ENCODE measurements at places on chromosomes 4 and X. TPM values are rescaled to one million over a fixed set of nuclear protein-coding genes. Genes with fewer than 3 reads are reported as not detected.

Gene ANK2
- 1.3 TPM for total RNA-seq

Gene FRG2
- total RNA-seq = not detected

Gene GAGE12F
- total RNA-seq = not detected

Gene HTRA3
- 1.8 TPM for total RNA-seq

- DNase-seq = no peak
Measured at GRCh38 chr4:61648264-61648663, 448.1 kb downstream of the ADGRL3 start.

GRCh38 chr4:153242839-153243324, 38.6 kb downstream of the TRIM2 start:
- DNase-seq = no peak

DNA sequence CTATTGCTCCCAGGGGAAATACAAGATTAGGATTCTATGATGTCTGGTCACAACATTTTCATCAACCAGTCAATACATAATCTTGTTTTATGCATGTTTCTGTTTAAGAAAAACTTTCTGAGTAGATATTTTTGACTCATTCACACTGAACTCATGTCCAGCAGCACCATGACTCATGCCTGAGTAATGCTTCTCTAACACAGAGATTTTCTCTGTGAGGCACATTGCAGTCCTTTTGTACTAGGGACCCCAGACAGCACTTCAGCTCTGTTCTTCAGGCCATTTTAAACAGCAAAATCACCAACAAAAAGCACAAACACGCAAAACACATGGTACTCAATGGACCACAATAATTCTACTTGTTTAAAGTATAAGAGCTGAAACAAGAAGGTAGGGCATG, 83.6 kb downstream of the MXRA5 start:
- no peak for DNase-seq

DNA sequence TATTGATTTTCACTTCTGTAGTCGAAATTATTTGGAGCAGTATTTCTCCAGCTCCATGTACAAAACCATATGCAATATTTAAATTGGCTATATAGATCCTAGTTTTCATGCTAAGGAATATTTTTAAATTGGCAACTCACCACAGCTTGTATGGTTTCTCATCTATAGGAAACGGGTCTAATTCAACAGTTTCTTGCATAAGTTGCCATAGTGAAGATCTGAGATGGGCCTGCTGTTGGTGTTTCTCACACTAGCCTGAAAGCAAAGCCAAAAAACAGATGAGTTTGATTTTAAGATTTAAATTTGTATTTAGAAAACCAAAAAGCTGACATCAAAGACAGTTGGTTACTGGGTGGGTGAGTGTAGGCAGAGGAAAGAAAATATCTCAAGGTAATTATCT, 5.5 kb downstream of the MAPK10 start:
- DNase-seq = no peak

DNA sequence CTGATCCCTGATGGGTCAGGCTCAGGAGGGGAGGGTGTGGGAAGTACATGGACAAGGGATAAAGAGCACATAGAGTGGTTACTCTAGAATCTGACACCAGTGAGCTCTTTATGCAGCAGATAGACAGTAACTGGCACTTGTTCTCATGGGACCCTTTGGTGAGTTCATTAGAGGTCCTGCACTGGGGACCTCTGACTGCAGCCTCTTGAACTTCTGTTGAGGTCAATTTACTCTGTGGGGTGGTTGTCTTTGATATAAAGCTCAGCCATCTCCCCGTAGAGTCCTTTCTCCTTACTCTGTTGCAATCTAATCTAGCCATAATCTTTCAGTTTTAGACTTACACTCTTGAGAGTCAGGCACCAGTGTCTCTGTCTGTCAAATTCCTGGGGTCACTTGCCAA, 222.4 kb downstream of the GPAT3 start:
- no peak for DNase-seq

DNA sequence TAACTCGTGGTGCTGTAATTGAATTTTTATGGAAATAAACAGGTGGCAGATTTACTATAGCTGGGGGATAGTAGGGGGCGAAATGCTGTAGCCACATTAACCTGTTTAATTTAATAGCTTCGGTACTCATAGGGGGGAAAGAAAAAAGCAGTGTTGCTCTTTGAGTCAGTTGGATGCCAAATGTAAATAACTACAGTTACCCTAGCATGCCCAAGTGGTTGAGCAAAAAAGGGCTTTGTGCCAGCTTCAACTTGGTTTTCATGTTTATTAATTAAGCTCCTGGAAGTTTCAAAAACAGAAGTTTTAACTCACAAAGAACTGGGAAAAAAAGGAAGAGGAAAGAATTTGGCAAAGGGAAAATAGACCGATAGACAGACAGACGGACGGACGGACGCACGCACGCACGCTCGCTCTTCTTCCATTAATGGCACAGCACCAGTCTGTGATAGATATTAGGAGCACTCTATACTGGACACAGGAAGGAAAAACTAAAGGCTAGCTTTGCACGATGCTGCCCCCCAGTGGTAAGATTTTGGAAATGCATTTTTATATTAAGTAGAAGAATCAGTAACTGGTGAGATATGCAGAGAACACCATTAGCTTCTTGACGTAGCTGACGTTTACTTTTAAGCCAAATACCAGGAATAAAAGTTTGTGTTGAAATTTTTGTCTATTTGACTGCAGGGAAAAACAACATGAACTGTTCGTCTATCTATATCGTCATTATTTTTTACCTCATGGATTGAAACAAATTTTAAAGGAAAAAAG, 151.8 kb downstream of the SLC7A11 start:
- peak; percentile 32 for DNase-seq

DNA sequence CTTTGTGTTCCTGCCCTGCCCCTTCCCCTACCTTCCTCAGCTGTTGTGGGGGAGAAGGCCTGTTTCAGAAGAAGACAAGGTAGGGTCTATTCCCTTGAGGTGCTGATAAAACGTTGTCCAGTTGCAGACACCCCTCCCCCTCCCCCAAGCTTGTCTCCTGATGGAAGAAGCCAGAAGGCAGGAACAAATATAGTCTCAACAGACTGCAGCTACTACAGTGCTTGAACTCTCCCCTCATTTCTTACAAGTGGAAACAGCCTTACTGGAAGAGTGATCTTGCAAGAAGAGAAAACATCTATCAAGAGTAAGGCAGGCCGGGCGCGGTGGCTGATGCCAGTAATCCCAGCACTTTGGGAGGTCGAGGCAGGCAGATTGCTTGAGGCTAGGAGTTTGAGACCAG, 11.0 kb upstream of the MAP7D3 start:
- no peak for DNase-seq

GRCh38 chr4:79987401-79987800, 85.6 kb downstream of the ANTXR2 start:
- DNase-seq = no peak

GRCh38 chr4:48141048-48141447, 7.0 kb upstream of the TXK start:
- DNase-seq = no peak

DNA sequence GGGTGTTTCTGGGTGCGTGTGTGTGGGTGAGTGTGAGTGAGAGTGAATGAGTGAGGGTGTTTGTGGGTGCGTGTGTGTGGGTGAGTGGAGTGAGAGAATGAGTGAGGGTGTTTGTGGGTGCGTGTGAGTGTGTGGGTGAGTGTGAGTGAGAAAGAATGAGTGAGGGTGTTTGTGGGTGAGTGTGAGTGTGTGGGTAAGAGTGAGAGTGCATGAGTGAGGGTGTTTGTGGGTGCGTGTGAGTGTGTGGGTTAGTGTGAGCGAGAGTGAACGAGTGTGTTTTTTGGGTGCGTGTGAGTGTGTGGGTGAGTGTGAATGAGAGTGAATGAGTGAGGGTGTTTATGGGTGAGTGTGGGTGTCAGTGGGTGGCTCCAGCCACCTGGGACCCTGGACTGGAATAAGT, 1676.1 kb upstream of the TENM3 start:
- no peak for DNase-seq

GRCh38 chrX:142060191-142060590, 144.9 kb downstream of the MAGEC2 start:
- DNase-seq = no peak

DNA sequence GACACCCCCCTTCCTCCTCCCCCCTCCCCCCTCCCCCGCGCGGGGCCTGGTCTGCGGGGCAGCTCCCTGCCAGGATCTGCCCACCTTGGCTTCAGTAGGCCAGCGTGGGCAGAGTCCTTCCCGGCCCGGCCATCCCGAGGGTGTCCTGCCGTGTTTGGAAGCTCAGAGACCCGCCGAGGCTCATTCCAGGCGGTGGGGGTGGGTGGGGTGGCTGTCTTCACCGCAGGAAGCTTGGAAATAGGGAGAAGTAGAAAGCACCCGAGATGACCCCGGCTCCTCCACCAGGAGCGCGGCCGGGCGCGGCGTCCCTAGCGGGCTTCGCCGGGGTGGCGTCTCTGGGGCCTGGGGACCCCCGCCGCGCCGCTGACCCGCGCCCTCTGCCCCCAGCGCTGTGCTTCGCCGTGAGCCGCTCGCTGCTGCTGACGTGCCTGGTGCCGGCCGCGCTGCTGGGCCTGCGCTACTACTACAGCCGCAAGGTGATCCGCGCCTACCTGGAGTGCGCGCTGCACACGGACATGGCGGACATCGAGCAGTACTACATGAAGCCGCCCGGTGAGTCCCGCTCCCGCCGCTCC, 1.6 kb downstream of the NAT8L start:
- no peak for DNase-seq

GRCh38 chrX:149848855-149849254, 32.1 kb upstream of the MAGEA8 start:
- no peak for DNase-seq

DNA sequence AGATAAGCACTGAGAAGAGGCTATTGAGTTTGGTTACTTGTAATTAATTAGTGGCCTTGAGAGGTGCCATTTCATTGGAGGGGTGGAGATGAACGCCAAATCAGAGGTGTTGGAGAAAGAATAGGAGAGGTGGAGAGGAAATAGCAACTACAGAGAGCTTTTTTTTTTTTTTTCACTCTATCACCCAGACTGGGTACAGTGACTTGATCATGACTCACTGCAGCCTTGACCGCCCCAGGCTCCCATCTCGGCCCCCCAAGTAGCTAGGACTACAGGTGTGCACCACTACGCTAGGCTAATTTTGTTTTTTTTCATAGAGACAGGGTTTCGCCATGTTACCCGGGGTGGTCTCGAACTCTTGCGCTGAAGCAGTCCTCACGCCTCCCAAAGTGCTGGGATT, 5.2 kb downstream of the NHS start:
- no peak for DNase-seq

- DNase-seq = no peak
Measured at GRCh38 chr4:166282081-166282770, 409.2 kb downstream of the TLL1 start.

DNA sequence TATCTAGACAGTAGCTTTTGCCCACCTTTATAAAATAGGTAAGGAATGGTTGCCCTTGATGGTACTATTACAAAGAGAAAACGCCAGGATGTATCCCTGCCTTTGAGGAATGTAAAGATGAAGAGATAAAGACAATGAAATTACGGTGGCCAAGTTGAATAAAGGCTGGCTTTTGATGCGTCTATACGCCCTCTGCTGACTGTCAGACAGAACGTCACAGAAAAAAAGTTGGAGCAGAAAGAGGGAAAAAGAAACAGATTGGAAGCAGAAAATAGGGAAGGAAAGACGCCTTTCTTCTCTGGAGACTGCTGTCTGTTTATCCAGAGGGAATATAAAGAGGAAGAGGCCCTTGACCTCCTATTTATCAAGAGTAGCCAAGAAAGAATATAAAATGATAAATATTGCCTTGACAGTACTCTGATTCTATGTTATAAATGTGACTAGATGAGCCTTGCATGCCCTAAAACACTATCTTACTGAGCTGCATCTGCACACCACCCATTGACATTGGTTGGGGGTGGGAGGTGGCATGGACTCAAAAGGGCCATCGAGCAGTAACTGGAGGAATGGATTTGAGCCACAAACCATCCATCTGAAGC, 30.6 kb downstream of the PCDH19 start:
- DNase-seq = no peak

DNA sequence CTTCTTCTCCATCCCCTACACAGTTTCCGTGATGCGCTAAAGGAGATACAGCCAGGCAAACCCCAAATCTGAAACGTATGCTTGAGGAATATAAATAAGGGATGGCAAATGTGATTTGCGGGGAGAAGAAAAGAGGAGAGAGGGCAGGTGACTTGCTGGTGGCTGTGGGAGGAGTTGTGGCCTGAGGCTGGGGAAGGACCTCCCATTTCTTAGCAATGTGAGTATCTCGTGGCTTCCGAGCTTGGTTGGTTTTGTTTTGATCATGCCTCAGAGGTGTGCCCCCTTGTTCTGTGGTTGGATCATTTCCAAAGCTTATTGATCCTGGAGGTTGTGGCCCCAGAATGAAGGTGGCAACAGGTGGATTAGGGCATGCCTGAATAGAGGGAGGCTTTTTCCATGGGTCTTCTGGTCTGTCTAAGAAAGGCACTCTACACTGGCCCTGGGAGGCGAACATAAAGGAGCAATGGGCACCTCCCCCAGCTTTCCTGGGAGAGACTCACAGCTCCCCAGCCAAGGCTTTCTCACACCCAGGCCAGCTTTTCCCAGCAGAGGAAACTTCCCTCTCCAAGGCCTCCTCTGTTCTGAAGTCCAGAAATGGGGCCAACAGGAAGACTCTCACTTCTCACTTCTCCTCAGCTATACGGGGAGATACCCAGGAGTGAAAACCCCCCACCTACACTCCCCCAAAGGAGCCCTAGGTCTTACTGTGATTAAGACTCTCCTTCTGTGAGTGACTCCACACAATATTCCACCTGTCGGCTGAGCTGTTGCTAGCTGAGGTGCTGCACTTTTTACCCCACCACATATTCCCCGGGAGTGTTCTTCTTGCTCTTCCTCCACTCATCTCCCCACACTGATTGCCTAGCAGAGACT, 40.0 kb downstream of the C4orf51 start:
- no peak for DNase-seq

DNA sequence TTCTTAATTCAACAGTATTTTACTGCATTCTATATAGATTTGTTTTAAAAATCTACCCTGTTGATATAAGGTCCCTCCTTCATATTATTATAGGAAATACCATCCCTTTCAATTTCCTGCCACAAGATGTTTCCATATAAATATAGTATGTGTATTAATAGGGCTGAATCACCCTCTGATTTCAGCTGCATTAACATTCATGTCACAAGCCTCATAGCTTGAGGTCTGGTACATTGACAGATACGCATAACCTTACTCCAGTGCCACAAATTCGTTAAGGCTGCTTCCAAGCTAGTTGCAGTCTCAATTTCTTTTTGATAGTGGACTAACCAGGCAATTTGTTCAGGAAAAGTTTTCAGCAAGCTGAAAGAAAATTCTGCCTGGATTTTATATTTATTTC, 128.4 kb downstream of the KLHL34 start:
- DNase-seq = no peak

- DNase-seq = peak; percentile 70
Measured at GRCh38 chr4:74228691-74229640, 71.0 kb downstream of the MTHFD2L start.

DNA sequence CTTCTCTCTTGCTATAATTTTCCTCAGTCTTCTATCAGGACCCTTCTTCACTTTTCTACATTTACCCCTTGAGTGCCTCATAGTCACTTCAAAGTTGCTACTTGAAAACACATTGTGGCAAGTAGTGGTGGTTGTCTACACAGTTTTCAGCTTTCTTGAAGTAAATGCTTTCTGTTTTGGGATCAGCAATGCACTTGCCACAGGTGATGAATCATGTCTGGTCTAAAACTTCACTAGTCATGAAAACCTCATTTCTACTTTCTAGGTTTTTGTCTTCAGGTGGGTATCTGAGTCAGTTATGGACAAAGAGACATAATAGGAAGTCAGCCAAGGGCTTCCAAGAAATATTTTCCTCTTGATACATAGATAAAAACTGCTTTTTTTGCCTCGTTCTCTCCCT, 359.2 kb downstream of the CCSER1 start:
- DNase-seq = no peak

GRCh38 chr4:24794051-24794450, 1.3 kb upstream of the SOD3 start:
- no peak for DNase-seq

Measured in pancreas (tissue), 10 donors.